CD4-positive, alpha-beta T cell treated with Interleukin-12 subunit alpha and Interleukin-12 subunit beta, for 1 hour (primary cell): ENCODE measurements at places on chromosomes 12 and 14.

GRCh38 chr12:123717350-123717749 lies 5.2 kb downstream of the ATP6V0A2 start:
- no peak for DNase-seq

- DNase-seq, result no peak
Observed at GRCh38 chr12:21695986-21696385, 38.3 kb upstream of the LDHB start.

DNA sequence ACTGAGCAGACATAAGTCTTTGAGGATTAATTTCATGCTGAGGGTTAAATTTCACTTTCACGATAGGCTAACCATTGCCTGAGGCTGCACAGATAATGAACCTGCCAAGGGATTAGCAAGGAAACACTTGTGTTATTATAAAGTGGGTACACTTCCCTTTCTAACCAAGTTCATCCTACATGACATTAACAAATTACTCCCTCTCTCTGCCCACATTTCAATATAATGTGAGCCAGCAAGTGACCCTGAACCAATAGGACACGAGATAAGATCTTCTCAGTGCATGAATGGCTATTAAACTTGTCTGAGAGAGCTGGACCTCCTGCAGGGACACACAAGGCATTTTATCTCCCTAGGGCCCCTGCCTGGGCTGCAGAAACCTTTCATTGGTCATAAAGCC lies 173.5 kb downstream of the PAX9 start:
- no peak for DNase-seq

- no peak for DNase-seq
Observed at GRCh38 chr14:71590131-71590530, 342.1 kb upstream of the RGS6 start.
